ENCODE measurements at places on chromosomes 4 and X. TPM values are rescaled to one million over a fixed set of nuclear protein-coding genes. Genes with fewer than 3 reads are reported as not detected.

- DNase-seq = no peak
These were observed 264.2 kb downstream of the PPP3CA start for GRCh38 chr4:101083131-101083530.

DNA sequence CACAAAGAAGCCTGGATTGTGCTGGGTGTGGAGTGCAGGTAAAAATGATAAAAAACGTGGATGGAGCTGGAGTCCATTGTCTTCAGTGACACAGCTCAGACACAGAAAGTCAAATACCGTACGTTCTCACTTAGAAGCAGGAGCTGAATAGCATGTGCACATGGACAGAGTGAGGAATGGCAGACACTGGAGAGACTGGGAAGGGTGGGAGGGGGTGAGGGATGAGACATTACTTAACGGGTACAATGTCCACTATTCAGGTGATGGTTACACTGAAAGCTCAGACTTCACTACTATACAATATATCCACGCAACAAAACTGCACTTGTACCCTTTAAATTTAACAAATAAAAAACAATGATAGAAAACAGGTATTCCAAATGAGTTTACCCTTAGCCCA, 18.1 kb upstream of the IRAK1 start:
- DNase-seq = no peak

GRCh38 chr4:120994521-120994920, 72.0 kb upstream of the PRDM5 start:
- DNase-seq = no peak

- no peak for DNase-seq
These were observed 138.9 kb upstream of the STX18 start for GRCh38 chr4:4680758-4681157.

GRCh38 chr4:155220025-155220424, 11.6 kb downstream of the NPY2R start:
- no peak for DNase-seq

ARHGAP6 gene
- total RNA-seq = 0.65 TPM

Data from left lobe of liver (tissue), 2 donors.